ENCODE measurements at places on chromosomes 2 and 18.
A peak's percentile ranks its signal among the peaks of the same experiment; 100 is the strongest.

- no peak for DNase-seq
Observed at GRCh38 chr2:152055366-152056108, 43.3 kb downstream of the CACNB4 start.

- no peak for DNase-seq
Observed at GRCh38 chr18:47968721-47969120, 38.3 kb upstream of the SMAD2 start.

DNA sequence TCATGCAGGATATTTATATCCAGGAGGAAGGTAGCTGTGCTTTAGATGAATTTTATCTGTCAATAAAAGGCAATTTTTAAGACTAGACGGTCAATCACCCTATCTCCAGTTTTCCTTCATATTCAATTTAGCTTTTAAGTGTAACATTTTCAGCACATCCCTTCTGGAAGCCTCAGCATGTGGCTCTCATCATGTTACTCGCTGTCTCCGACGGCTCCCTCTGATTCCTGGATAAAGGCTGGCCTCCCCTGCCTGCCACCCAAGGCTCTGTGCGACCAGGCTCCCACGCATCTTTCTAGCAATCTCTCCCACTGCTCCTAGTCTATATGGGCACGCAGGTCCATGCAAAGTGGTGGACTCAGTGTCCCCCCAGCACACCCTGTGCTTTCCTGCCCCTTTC is 84.5 kb downstream of the MEP1B start:
- no peak for DNase-seq

GRCh38 chr2:123912171-123912570 is 112.9 kb upstream of the CNTNAP5 start:
- DNase-seq, result no peak

- DNase-seq, result peak; percentile 31
Observed at GRCh38 chr2:163646687-163647086, 89.1 kb downstream of the FIGN start.

GRCh38 chr2:130355578-130356431 is at the start of gene PTPN18:
Gene PTPN18, plus strand, starts transcription at chr2:130356056. Its CDS starts 52 bp downstream, at chr2:130356108.
- DNase-seq, result peak; percentile 81

DNA sequence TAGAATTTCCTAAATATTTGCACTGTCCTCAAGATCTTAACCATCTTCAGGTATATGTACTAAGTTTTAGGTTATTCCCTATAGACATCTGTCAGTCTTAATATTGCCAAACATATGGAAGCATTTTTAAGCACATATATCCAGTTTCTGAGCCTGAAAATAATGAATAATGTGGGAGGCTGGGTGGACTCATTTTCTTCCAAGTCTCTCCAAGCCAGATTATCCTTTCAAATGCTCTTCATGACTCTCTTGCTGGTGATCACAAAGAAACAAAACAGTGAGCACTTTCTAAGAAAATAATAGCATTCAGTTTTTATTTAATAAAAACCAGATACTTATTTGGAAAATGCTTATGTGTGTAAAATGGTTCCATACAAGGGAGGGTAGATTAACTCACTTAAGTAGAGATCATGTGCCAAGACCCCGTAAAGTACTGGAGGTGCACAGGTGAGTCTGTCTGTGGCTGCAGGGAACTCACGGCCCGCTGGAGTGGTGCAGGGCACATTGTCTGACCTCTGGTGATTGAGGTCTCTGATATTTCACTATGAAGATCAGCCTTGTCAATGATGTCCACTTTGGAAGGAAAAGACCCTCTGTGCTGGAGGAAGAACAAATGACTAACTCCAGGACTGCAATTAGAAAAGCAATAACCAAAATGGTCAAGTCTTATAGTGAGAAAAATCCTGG is 161.6 kb downstream of the TMEM18 start:
- no peak for DNase-seq

DNA sequence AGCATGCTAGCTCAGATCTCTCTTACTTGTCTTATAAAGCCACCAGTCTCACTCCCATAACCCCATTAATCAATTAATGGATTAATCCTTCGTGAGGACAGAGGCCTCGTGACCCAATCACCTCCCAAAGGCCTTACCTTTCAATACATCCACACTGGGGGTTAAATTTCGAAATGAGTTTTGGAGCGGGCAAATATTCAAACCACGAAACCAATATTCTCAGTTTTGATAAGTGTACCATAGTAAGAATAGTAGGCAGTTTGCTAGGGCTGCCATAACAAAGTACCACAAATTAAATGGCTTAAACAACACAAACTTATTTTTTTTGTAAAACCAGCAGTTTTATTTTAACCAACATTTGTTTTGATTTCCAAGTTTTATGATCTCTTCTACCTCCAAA is 15.2 kb downstream of the HIBCH start:
- no peak for DNase-seq

GRCh38 chr18:37956902-37957301 is 391.3 kb upstream of the CELF4 start:
- no peak for DNase-seq

DNA sequence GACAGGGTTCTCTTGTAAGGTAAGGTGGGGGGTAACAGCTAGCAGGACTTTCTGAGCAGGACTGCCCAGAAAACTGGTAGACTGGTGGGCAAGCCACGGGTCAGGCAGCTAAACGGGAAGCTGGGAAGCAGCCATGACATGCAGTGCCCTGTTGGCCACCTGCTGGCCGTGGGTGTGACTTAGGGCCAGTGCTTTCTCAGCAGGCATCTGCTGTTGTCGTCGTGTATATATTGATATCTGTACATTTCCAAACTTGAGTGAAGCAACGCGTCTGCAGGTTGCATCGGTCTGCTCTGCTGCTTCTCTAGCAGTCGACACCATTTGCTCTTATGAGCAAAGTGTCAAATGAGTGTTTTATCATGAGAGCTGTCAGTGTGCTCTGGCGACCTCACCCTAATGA is 31.0 kb downstream of the COA5 start:
- DNase-seq, result no peak

DNA sequence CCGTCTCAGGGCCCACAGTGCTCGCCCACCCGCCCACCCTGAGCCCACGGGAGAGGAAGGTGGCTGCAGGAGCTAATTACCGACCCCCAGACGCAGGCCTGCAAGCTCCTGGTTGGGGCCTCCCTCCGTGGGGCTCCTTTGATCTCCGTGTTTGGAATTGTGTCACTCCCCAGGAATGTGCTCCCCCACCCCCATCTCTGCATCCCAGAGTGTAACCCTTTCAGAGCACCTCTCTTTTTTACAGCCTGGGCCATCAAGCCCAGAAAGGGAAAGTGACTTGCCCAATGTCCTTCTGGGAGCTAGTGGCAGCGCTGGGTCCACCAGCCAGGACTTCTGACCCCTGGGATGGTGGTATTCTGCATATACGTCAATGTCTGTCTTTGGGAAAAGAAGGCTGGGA is 335.1 kb downstream of the CYRIA start:
- no peak for DNase-seq

- DNase-seq, result peak; percentile 62
Observed at GRCh38 chr2:229921101-229921891, 513 bp downstream of the TRIP12 start.

DNA sequence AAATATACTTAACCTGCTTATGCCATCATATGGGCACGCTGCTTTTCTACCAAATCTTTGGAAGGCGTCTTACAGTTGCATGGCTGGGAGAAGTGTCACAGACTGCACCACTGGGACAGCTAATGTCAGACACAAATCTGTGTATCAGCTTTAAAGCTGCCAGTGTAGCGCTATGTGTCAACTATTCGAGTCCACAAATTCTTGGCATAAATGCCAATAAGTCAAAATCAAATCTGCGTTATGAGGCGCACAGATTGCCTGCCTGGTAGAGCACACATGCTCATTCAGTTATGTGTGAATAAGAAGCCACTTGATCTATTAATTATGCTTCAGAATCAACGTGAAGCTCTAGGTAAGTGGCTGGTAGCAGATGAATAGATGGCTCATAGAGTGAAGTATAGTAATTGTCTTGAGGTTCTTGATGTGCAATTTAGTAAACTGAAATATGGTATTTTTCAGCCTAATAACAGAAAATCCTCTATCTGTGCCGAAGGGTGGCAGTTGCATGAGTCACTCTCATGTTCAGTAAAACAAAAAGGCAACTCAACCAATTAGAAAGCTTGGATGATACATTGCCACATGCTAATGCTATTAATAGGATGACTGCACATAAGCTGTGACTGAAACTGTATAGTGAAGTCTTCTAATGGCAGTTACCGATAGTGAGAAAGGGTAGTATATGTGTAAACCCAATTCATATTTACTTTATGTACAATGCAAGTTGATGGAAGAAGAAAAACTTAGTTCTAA is 52.0 kb downstream of the DCC start:
- no peak for DNase-seq

GRCh38 chr2:12293874-12294273 is 422.9 kb upstream of the TRIB2 start:
- DNase-seq, result no peak

GRCh38 chr18:23548275-23548674 is 38.0 kb downstream of the NPC1 start:
- no peak for DNase-seq

- DNase-seq, result no peak
Observed at GRCh38 chr2:156657809-156658208, 221.6 kb downstream of the GPD2 start.

DNA sequence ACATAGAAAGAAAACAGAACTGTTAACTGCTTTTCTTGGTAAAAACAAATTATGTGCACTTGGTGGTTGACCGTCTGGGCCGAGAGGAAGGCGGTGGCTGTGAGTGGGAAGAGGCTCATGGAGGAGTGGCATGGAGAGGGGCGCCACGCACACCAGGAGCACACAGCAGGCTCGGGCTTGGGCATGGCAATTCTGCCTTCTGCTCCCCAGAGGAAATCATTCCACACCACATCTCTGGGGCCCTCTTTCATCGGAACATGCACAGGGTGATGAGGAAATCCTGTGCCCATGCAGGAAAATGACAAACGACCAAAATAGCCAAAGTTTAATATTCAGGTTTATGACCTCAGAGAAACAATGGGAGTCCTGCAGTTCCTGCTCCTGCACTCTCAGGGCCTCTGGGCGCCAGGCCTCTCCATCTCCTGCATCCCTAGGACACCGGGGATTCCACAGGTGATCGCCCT is 26.4 kb downstream of the WDFY1 start:
- DNase-seq, result no peak

DNA sequence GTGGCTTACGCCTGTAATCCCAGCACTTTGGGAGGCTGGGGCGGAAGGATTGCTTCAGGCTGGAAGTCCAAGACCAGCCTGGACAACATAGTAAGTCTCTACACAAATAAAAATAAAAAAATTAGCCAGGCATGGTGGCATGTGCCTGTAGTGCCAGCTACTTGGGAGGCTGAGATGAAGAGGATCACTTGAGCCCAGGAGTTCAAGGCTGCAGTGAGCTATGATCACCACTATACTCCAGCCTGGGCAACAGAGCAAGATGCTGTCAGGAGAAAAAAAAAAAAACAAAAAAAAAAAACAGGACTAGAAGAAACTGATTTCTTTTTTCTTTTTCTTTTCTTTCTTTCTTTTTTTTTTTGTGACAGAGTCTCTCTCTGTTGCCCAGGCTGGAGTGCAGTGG is 13.6 kb downstream of the SPDYA start:
- no peak for DNase-seq

DNA sequence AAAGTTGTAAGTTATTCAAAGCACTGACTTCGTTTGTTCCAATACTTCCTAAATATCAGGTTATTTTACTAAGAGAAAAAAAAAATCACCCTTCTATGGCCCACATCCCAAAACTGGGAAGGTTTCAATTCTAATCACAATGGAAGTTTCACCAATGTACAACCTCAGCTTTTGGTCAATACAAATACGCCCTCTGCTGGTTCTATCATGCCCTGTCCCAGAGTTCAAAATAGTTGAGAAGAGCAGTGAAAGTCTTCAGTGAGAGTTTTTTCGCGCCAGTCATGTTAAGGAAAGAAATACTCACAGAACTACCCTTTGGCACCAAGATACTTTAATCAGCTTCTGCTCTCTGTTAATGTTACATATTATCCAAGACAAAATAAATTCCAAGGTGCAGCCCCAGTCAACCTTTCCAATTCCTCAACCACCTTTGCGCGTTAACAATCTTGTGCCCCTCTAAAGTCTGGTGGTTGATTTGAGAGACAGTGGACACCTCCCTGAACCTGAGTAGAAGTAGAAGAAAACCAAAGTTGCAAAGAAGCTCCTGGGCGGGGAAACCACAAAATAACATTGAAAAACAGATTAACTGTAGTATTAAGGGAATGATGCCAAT is 59.9 kb downstream of the SUMO1 start:
- peak; percentile 33 for DNase-seq

DNA sequence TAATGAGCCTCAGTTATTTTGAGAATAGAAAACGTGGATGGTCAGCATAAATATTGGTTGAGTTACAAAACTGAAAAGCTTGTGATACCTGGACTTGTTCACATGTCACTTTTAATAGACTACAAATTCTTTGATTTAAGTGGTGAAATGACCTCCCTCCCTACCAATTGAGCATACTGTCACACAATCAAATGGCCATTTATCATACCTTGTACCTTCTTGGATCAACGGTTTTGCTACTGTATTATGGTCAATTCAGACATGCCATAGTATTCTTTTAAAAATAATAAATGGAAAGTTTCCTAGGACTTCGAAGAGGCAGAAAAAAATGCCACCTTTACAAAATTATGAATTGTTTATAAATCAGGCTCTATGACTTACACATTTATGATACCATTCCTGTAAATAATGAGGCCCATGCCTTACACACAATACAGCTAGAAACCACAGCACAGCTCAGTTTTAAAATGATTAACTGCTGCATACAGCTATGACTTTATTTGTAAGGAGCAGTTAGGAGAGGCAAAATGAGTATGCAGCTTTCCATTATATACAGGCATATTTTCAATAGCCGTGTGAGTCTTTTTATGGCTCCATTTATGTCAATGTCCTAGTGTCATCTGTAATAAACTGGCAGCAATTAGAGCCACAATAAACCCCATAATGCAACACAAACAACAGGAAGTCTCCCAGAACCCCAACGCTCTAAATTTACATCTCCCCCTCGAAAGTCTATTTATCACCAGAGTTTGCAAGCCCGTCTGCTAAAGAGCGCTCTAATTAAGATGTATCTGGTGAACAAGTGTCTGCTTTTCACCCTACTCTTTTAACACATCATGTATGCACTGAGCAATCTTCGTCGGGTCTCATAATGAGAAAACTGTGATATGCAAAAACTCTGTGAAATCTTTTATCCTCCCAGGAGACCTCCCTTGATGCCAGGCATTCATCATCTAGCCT is 176.1 kb downstream of the ZNF521 start:
- no peak for DNase-seq

DNA sequence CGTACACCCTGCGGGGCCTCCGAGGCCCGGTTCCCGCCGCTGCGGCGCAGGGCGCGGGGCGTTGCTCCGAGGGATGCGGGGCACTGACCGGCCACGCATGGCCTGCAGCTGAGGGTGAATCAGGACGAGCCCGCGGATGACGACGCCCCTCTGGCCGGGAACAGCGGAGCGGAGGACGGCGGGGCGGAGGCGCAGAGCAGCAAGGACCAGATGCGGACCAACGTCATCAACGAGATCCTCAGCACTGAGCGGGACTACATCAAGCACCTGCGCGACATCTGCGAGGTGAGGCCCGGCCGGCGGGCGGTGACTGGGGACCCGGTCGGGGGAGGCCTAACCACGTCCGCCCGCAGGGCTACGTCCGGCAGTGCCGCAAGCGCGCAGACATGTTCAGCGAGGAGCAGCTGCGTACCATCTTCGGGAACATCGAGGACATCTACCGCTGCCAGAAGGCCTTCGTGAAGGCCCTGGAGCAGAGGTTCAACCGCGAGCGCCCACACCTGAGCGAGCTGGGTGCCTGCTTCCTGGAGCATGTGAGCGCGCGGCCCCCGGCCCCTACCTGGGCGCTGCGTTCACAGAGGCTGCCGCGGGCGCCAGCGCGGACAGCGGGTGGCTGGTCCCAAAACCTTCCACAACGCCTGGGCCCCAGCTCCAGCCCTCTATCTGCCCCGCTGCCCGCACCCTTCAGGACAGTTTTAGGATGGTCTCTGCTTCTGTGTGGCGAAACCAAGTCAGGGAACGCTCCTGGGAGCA is 53.2 kb downstream of the FAM168B start:
- no peak for DNase-seq

Measured in NCI-H774 (cell line).